ENCODE measurements at places on chromosomes 2 and 18. TPM values are rescaled to one million over a fixed set of nuclear protein-coding genes. Genes with fewer than 3 reads are reported as not detected.

VWC2L gene
- not detected for total RNA-seq

DNA sequence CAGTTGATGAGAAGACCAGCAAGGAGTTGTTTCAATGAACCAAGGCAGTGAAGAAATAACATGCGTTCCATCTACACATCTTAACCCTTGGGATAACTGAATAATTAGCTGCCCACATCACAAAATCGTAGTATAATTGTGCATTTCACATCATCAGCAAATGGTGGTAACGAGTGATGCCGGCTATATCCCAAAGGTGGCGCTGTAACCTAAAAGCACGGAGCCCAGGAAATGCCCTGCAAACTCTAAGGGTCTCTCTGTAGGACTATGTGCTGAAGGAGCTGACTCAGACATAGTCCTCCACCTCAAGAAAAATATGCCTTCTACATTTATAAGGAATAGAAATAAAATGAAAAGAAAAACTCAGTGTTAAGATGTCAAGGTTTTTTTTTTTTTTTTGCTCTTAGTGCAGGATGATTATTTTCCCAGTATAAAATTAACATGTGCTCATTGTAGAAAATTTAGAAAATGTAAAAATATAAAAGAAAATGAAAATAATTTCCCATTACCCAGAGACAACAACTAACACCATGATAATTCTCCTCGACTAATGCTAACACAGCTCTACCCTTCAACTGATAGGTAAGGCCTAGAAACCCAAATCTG is 23.1 kb upstream of the DSG3 start:
- DNase-seq = no peak

- DNase-seq = no peak
These were observed 1.9 kb upstream of the GRP start for GRCh38 chr18:59218018-59218417.

DNA sequence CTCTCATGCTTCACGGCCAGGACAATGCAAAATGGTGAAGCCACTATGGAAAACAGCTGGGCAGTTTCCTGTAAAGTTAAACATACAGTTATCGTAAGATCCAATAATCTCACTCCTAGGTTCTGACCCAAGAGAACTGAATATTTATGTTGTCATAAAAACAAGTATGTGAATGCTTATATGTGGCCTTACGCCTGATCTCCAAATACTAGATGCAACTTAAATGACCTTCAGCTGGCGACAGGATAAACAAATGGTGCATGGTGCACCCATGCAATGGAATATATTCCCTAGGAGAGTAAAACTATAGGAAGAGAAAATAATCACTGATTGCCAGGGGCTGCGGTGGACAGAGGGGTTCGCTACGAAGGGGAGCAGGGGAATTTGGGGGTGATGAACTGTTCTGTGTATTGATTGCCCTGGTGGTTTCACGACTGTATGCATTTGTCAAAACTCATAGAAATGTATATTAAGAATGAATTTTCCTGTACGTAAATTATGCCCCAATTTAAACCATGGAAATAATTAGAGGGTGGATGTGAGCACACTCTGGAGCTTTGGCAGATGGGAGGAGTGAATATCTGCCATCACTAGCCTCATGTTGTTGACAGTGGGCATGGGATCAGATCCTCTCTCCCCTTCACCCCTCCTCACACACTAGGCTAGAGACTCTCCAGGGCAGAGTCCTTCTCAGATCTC is 100.8 kb upstream of the MYCN start:
- no peak for DNase-seq

DNA sequence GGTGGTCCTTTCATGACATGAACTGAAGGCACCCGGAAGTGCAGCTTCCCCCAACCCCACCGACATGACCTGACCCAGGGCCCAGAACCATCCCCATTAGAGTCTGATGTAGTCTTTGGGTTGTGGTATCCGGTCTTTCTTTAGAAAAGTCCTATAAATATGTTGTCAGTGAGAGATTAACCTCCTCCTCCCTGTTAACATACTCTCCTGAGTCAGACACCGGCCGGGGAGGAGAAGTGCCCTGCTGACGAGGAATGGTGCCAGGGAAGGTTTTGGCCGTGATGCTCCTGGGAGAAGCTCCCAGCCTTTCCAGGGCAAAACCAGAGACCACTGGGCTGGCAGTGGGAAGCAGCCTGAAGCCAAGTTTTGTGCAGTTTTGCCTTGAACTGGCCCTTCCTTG is 109.0 kb downstream of the LAMA3 start:
- DNase-seq = no peak

GRCh38 chr2:46258937-46259776 is 38.0 kb upstream of the EPAS1 start:
- no peak for DNase-seq

DNA sequence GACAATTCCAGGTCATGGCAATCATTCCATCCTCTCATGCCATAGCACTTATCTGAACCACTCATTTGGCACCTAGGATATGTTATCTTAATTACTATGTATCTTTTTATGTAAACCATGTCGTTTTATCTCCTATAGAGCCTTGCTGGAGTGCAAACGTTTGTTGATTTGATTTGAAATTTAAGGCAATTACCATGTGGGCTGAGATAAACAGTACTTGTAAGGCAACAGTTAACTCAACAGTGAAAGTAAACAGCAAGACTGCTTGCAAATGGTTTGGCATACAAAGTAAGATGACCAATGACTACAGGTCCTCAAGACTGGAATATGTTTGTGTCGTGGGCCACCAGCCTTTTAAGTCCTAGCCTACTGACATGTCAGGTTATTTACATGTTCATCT is 133.7 kb upstream of the ZFP36L2 start:
- no peak for DNase-seq

GRCh38 chr2:160917850-160918249 is 242.4 kb upstream of the TANK start:
- no peak for DNase-seq

GRCh38 chr2:149219856-149220255 is 110.5 kb upstream of the LYPD6 start:
- DNase-seq = no peak

Measured in LHCN-M2 (cell line).